Osteocyte (in vitro differentiated cells): ENCODE measurements at places on chromosomes 5 and 9. TPM values are rescaled to one million over a fixed set of nuclear protein-coding genes. Genes with fewer than 3 reads are reported as not detected.

Gene CEL
- 1.3 and 1.9 TPM in 2 replicates for total RNA-seq

GRCh38 chr5:171162596-171162995, 146.5 kb upstream of the TLX3 start:
- no peak for DNase-seq

- DNase-seq, result no peak
These were observed 26.6 kb upstream of the LRRTM2 start for GRCh38 chr5:138901716-138902115.

DNA sequence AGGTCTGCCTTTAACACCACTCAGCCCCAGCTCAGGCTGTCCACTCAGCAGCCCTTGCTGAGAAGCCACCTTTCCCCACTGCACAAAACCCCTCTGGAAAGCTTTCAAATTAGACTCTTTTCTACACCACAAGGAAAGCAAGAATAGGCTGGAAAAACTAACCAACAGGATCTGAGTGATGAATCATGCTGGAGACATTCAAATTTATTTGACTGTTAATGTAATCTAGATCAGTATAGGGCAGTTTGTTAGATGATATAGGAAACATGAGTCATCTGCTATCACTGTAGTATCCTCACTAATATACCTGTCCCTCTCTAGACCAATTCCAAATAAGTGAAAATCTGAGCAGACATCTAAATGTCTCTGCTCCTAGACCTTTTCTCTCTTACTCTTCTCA, 127.8 kb upstream of the PAM start:
- DNase-seq, result no peak

- DNase-seq, result no peak
These were observed 122.5 kb downstream of the SLC1A3 start for GRCh38 chr5:36728697-36729543.
